Activated naive CD4-positive, alpha-beta T cell (primary cell): ENCODE measurements at places on chromosomes 5 and 9.

DNA sequence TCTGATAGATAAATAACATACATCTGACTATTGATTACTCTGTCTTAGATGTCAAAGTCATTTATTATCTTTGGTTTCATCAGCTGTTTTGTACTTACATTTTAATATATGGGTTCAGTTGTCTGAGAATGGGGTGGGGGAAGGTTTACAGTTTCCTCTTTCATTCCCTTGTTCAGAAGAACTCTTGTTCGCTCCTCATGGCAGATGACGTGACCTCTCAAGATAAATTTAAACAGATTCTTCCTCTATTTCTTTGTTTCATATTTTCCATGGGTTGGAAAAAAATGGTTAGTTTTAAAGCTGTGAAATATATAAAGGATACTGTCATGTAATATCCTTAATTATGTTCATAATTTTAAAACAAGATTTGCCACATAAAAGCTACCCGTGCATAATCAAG is 61.4 kb downstream of the TSSK1B start:
- DNase-seq, result no peak

- no peak for DNase-seq
These were observed 222.2 kb upstream of the IRX1 start for GRCh38 chr5:3373391-3373790.

DNA sequence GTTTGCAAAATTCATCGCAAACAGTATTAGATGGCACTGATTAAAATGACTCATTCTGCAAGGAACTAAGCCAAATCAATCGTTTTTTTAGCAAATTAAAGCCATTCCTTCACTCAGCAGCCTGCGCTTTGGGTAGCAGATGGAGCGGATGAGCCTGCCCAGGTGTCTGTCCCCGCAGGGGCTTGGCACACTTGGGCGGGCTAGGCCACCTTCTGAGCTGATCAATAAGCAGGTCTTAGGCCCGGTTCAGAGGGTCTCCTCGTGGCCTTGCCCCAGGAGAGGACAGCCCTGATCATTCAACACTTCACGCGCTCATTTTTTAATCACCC is 78.0 kb upstream of the FCN1 start:
- no peak for DNase-seq

DNA sequence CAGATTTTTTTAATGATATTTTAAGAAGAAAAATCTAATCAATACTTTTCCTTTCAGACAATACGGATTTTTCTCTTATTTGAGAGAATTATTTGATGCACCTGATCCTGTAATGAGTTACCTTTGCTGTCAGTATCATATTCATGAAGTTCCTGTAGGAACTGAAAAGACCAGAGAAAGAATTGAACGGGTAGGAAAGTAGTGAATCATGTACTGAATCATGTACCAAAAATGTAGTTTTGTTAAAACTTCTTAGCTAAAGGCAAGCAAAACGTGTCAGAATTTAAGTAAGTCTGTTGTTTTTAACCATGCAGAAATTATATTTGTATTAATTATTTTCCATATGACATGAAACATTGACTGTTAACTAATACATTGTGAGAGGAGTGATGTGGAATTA is 56.6 kb downstream of the SMC5 start:
- no peak for DNase-seq

GRCh38 chr5:13660072-13660471 is 284.4 kb downstream of the DNAH5 start:
- no peak for DNase-seq

- no peak for DNase-seq
These were observed 195.7 kb downstream of the AOPEP start for GRCh38 chr9:94922098-94922607.

GRCh38 chr9:132001567-132001966 is 78.1 kb downstream of the MED27 start:
- DNase-seq, result no peak

GRCh38 chr9:69996967-69997366 is 46.7 kb upstream of the MAMDC2 start:
- DNase-seq, result no peak

GRCh38 chr9:35070823-35071813 is 1.3 kb downstream of the VCP start:
- DNase-seq, result no peak

- no peak for DNase-seq
These were observed 118.0 kb downstream of the PRKACG start for GRCh38 chr9:68895741-68896478.

GRCh38 chr5:92500752-92501151 is 1080.3 kb downstream of the NR2F1-AS1 start:
- no peak for DNase-seq

GRCh38 chr9:33425128-33425533 is 22.3 kb downstream of the AQP3 start:
- no peak for DNase-seq

- DNase-seq, result no peak
These were observed 613.7 kb upstream of the CDH18 start for GRCh38 chr5:20601678-20602100.
